Stimulated activated CD4-positive, alpha-beta T cell treated with anti-CD3 and anti-CD28 coated beads, Interleukin-15, amount 100 ng/mL, for 24 hours (primary cell): ENCODE measurements at places on chromosomes 1 and 21.

DNA sequence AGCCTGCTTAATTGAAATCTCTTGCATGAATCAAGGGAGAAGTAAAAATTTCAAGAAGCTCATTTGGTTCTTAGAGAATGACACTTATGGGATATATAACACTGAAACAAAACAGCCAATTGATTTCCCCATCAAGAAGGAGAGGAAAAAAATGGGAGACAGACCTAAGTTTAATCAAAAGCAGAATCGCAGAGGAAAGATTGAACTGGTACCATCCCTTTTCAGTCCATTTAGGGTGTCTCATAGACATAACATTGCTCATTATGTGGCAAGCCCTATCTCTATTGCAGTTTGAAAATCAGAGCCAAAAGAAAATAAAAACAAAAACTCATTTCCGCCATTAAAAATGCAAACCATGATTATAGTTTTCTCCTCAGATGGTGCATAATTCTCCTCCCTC, 119.6 kb downstream of the AK5 start:
- DNase-seq: no peak

DNA sequence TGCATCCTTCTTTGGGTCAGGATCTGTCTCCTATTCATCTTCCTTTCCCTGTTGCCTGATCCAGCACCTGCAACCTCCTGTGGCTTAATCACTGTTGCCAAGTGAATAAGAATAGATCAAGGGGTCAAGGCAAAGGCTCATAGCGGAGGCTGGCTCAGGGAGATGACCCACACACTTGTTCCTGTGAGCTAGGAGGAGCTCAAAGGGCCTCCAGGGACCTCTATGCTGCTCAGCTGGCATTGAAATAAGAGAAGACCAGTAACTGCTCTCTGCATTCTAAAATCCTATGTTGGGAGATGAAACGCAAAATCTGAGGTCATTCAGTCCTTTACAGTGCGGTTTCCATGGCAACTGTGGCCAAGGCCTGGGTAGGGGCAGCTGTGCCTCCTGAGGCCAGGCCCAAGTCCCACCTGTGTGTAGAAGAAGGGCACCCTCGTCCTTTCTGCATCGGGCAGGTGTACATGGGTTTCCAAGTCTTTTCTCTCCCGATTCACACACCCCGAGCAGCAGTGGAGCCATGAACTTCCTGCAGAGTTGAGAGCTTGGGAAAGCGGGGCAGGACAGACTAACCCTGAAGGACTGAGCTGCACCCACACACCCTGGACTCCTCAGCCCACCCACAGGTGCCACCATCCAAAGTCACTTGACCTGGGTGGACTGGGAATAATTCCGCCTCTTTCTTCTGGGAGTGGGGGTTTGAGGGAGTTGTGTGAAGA, 27.8 kb upstream of the STUM start:
- no peak for DNase-seq

- DNase-seq: no peak
Observed at GRCh38 chr1:201724766-201725118, 104.2 kb upstream of the IPO9 start.

DNA sequence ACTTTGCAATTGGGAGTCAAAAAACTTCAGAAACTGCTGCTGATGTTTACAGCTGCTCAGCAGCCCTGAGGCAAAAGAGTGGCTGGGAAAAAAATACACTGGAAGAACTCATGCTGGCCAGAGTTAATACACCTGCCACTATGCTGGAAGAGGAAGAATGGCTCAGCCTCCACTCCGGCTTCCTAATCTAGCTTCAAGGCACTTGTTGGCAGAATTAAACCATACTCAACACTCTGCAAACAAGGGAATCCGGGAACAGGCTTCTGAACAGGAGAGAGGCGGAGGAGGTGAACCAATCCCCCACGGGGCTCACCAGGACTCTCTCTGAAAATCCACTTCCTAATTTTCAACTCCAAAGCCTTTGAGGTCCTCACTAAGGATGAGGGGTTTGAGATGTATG, 120.1 kb downstream of the CCDC185 start:
- DNase-seq: no peak

GRCh38 chr1:37602750-37603694, 7.3 kb upstream of the GNL2 start:
- peak; percentile 38 for DNase-seq
